ENCODE measurements at places on chromosomes 4 and X. TPM values are rescaled to one million over a fixed set of nuclear protein-coding genes. Genes with fewer than 3 reads are reported as not detected.

Gene ANXA10
- polyA plus RNA-seq = 7.9 TPM

Gene COL4A5
- 2.3 TPM for polyA plus RNA-seq

Gene SERTM2
- polyA plus RNA-seq = not detected

Gene F9
- not detected for polyA plus RNA-seq

Gene CACNA1F
- polyA plus RNA-seq = 0.10 TPM

Gene ARHGAP6
- polyA plus RNA-seq = 1.2 TPM

Gene PDLIM3
- polyA plus RNA-seq = 16.1 TPM

Gene SAP30
- 8.5 TPM for polyA plus RNA-seq

Gene TMEM271
- polyA plus RNA-seq = 0.02 TPM

Gene CSN1S1
- 8.1 TPM for polyA plus RNA-seq

Gene PARM1
- polyA plus RNA-seq = 16.0 TPM

Gene ADH1C
- 29.8 TPM for polyA plus RNA-seq

Gene RBMXL3
- polyA plus RNA-seq = not detected

Gene CXXC4
- polyA plus RNA-seq = 0.92 TPM

Gene PNMA6F
- not detected for polyA plus RNA-seq

Gene RPS6KA6
- polyA plus RNA-seq = 0.11 TPM

Gene KCND1
- 1.0 TPM for polyA plus RNA-seq

Gene AFM
- not detected for polyA plus RNA-seq

Gene HMX1
- not detected for polyA plus RNA-seq

Gene EPGN
- not detected for polyA plus RNA-seq

Gene FHIP1A
- 0.11 TPM for polyA plus RNA-seq

Gene MAGEC2
- not detected for polyA plus RNA-seq
